Heart left ventricle (tissue), 16 donors: ENCODE measurements at places on chromosomes 7 and 10. TPM values are rescaled to one million over a fixed set of nuclear protein-coding genes. Genes with fewer than 3 reads are reported as not detected.

Gene PYROXD2
- total RNA-seq = 10.0 TPM

Gene PDE1C
- 307 TPM for total RNA-seq

Gene C7orf57
- total RNA-seq = 0.27 TPM

Gene MOSPD3
- 13.2 TPM for total RNA-seq

Gene RBP3
- not detected for total RNA-seq

Gene SORCS3
- total RNA-seq = not detected

Gene NACAD
- 3.7 TPM for total RNA-seq

Gene CPA2
- not detected for total RNA-seq

Gene ZNF92
- total RNA-seq = 2.9 TPM

Gene GRID1
- total RNA-seq = 1.8 TPM

Gene DNAJB6
- total RNA-seq = 176 TPM
